H7 (cell line): ENCODE measurements at places on chromosomes 5 and 9. TPM values are rescaled to one million over a fixed set of nuclear protein-coding genes. Genes with fewer than 3 reads are reported as not detected.

The COL23A1 gene
- total RNA-seq = 15.0 and 18.0 TPM in 2 replicates

The CD72 gene
- 1.9 and 4.6 TPM in 2 replicates for total RNA-seq

The CAMK4 gene
- 2.5 and 2.7 TPM in 2 replicates for total RNA-seq

The RALGDS gene
- total RNA-seq = 24.4 and 24.6 TPM in 2 replicates

The UGT3A1 gene
- total RNA-seq = 0.87 and 2.1 TPM in 2 replicates

The DDX4 gene
- total RNA-seq = not detected in 2 replicates
